Ammon's horn (tissue), 1 donor: ENCODE measurements at places on chromosomes 4 and X.

- no peak for DNase-seq
Observed at GRCh38 chr4:154328030-154328429, 163.6 kb downstream of the DCHS2 start.

GRCh38 chr4:159006202-159006601, 96.7 kb upstream of the RAPGEF2 start:
- DNase-seq: no peak

DNA sequence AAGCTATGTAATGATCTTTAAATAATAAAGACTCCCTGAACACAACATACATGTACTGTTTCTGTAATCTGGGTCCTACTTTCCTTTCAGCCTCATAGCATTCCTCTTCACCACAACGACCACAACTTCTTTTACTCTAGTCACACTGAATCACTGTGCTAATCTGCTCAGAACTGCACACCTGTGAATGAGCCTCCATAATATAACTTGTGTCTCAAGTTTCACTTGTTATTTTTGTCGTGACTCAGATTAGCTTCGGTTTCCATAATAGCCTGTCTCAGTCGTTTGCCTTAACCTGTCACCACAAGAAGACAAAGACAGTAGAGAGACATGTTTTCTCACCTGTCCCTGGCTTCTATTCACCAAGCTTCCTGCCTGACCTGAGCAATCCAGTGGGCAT, 61.8 kb downstream of the MAGED1 start:
- no peak for DNase-seq

- no peak for DNase-seq
Observed at GRCh38 chrX:103414561-103414960, 38.2 kb downstream of the BEX3 start.

GRCh38 chr4:119070301-119070700, 65.3 kb upstream of the MYOZ2 start:
- no peak for DNase-seq

DNA sequence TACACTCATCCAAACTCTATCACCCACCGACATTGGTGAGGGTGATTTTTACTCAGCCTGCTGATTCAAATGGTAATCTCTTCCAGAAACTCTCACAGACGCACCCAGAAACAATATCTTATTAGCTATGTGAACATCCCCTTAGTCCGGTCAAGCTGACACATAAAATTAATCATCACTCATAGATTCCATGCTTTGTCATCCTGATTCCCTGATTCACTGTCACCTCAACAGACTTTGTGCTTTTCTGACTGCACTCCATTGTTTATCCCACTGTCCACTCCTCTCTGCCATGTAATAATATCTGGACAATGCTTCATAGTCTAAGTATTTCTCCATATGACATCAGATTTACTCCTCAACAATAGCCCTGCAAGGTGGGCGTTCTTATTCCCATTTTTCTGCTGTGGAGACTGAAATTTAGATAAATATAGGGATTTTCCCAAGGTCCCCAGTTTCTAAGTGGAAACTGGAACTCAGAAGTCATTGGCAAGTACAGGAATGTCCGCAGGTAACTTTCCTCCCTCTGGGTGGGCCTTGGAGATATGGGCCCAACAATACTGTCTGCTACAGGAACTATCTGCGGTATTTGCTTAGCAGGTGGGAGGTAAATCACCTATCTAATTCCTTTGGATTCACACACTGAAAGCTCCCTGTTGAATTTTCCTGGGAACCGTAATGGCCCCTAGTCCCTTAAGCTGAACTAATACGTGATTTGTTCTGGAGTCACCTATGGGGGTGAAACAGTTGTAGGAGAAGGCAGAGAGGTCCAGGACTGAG, 228.6 kb upstream of the BCOR start:
- no peak for DNase-seq

- no peak for DNase-seq
Observed at GRCh38 chr4:154086247-154086646, 297.4 kb upstream of the SFRP2 start.

- no peak for DNase-seq
Observed at GRCh38 chr4:188297873-188298272, 158.6 kb downstream of the TRIML1 start.

DNA sequence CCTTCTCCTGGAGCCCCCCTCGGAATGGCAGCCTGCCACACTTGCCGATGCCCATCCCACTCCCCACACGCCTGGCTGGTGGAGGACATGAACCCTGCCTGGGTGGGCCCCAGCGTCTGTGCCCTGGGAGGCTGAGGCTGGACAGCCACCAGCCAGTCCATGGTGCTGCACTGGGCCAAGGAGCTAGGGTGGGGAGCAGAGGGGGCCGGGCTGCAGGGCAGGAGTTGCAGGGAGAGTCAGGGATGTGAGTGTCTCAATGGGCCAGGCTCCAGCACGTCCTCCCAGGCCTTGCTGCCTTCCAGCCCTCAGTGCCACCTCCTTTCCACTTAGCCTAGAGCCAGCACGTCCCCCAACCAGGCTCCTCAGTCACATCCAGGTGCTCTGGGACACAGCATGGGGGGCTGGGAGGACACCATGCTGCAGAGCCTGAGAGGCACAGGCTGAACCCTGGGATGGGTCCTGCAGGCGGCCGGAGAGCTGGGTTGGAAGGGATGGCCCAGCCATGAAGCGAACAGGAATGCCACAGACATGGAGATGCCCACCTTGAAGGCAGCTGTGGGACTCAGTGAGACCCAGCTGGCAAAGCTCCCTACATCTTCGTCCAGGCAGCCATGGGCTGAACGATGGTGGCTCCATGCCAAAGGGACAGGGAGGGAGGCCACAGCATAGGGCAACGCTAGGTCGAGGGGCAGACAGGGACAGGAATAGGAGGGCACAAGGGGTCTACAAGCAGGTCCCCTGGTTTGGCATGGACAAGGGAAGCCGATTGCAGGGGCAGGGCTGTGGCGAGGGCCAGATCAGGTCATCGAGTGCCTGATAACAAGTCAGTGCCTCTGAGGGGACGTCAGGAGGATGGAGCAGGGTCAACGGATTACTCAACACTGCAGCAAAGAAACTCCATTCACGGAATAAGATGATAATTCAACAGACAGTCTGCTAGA, 30.1 kb upstream of the MXD4 start:
- no peak for DNase-seq

GRCh38 chrX:6599230-6599860, 64.4 kb upstream of the VCX3A start:
- no peak for DNase-seq

- DNase-seq: no peak
Observed at GRCh38 chr4:2808001-2808400, 15.1 kb downstream of the SH3BP2 start.

GRCh38 chr4:56531149-56531770, 25.7 kb downstream of the ARL9 start:
- DNase-seq: no peak

- peak; percentile 66 for DNase-seq
Observed at GRCh38 chr4:15805583-15806517, 27.7 kb downstream of the CD38 start.

GRCh38 chr4:8849266-8850073, 22.2 kb downstream of the HMX1 start:
- no peak for DNase-seq

- DNase-seq: no peak
Observed at GRCh38 chrX:25968920-25969319, 169.2 kb upstream of the MAGEB18 start.

DNA sequence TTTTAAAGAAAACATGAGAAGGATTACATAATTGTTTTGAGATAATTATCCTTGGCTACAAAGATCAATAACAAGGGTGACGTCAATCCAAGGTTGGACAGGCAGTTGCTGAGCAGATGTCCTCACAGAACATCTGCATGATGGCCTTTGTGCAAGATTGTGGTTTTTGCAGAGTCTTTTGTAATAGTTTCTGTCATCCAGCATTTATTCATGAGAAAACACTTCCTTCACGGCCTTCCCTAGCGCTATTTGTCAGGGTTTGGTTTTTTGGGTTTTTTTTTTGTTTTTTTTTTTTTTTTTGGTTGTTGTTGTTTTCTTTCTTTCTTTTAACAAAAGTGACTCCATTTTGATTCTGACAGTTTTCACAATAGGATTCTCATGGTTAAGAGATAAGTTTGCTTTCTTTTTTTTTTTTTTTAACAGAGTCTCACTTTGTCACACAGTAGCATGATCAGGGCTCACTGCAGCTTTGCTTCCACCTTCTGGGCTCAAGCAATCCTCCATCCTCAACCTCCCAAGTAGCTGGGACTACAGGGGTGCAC, 31.5 kb upstream of the ELF2 start:
- peak; percentile 14 for DNase-seq

GRCh38 chrX:153645921-153646488, 998 bp upstream of the DUSP9 start:
- DNase-seq: no peak

GRCh38 chr4:139207873-139208403, 30.9 kb upstream of the ELF2 start:
- DNase-seq: peak; percentile 39

- no peak for DNase-seq
Observed at GRCh38 chr4:185820146-185821028, 8.4 kb upstream of the SORBS2 start.

DNA sequence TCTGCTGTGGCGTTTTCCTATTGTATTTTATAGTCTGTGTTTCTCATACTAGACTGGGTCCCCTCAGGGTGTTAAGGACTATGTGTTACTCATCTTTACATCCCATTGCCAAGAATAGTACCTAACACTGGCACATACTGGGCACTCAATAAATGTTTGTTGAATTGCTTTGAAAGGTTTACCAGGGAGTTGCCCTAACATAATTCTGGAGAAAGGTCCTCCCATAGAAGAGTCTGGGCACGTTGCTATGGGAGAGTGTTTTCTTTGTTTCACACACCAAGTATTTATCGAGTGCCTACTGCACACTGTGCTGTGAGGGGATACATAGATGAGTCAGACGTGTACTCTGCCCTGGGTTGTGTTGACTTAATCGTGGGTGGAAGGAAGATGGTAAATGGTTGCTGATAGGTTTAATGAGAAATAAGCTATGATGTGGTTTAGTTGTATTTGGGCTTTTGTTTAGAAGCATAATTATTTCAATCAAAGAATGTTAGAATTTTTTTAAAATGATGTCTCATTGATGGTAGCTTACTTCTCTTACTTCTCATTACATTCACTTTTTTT, 42.9 kb downstream of the AFF1 start:
- peak; percentile 51 for DNase-seq

- peak; percentile 7 for DNase-seq
Observed at GRCh38 chrX:81174286-81174685, 27.4 kb downstream of the HMGN5 start.

GRCh38 chr4:60930866-60931265, 269.3 kb upstream of the ADGRL3 start:
- no peak for DNase-seq

DNA sequence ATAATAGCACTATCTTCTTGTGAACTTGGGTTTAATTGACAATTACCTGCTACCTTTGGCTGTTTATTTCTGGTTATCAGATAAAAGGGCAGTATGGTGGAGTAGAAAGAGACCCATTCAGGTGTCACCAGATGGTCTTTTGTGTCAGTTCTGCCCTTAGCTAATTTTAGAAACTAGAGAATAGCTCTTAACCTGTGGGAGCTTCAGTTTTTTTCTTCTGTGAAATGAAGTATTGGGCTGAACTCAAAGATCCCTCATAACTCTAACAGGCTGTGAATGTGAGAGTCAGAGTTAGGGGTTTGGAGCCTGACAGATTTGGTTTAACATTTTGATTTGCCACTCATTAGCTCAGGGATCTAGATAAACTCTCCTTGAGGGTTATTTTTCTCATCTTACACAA, 335.2 kb downstream of the PPP1R2C start:
- DNase-seq: no peak

DNA sequence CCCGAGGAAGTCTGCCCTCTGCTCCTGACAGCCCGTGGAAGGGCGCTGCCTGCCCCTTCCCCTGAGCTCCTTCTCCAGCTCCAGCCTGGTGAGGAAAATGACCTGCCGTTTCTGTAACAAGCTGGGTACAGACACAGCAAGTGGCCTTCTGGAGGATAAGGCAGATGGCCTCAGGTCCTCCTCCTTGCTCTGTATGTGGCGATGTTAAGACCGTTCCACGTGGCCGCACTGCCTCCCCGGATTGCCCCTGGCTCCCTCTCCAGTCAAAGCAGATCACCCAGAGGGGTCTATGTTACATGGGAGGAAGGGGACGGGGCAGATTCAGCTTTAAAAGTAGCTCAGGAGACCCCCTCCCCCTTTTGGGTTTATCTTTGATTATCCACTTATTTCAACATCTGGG, 80.3 kb upstream of the GATB start:
- DNase-seq: no peak

- peak; percentile 85 for DNase-seq
Observed at GRCh38 chrX:23901805-23902204, 5.9 kb downstream of the APOO start.

- peak; percentile 61 for DNase-seq
Observed at GRCh38 chr4:151238477-151238876, 38.5 kb upstream of the PRSS48 start.
